ENCODE measurements at places on chromosomes 1 and 21.

DNA sequence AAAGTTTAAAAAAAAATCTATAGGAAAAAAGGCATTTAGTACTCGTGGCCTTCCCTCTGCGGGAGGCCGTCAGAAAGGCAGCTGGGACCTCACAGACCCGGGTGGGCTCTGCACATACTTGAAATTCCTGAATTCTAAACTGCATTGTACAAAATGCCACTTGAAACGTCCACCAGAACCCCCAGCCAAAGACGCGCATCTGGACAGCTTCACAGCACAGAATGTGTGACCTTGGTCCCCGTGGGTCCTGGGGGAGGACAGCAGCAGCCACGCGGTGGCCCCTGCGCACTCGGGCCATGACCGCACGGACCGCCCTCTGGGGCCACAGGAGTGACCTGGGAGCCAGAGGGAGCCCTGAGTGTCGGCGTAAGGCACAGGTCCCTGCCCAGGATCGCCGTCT lies 20.6 kb upstream of the MRPS14 start:
- no peak for DNase-seq

- no peak for DNase-seq
Measured at GRCh38 chr1:64323054-64323453, 119.6 kb downstream of the UBE2U start.

GRCh38 chr21:39518055-39518846 lies 66.5 kb downstream of the SH3BGR start:
- peak; percentile 62 for DNase-seq

DNA sequence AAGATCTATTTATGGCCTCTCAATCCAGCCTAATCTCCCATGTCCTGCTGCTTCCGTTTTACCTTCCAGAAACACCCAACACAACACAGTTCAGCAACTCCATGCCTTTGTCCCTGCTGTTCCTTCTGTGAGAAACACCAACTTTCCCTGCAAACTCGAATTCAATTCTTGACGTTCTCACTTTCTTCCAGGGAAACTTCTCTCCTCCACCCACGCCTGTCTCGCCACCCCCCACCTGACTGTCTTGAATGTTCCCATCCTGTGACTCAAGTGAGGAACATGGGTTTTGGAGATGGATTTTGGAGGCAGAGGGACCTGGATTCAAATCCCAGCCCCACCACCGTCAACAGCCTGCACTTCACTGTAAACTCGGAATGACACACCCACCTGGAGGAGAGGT lies 44.8 kb downstream of the GRHL3 start:
- DNase-seq = no peak

- no peak for DNase-seq
Measured at GRCh38 chr21:45877821-45878469, 103.6 kb upstream of the COL6A1 start.

GRCh38 chr1:159817276-159818041 lies 9.2 kb upstream of the SLAMF8 start:
- DNase-seq = peak; percentile 66

GRCh38 chr21:26490771-26491170 lies 82.3 kb downstream of the CYYR1 start:
- no peak for DNase-seq

DNA sequence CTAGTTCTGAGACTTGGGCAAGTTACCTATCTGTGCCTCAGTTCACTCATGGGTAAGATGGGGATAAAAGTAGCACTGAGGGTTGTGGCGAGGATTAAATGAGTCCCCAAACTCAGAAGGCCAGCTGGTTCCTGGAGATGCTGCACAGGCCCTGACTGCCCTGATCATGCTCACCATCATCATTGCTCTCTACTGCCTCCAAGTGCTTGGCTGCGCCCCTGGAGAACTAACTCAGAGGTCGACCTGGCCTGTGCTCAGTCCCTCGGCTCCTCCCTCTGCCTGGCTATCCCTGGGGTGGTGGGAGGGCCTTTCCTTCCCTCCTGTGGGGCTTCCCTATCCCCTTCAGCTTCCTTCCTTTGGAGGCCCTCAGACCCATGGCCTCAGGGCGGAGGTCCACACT lies 5.6 kb downstream of the SLC5A9 start:
- no peak for DNase-seq

GRCh38 chr1:226634166-226634588 lies 85.6 kb downstream of the STUM start:
- no peak for DNase-seq

DNA sequence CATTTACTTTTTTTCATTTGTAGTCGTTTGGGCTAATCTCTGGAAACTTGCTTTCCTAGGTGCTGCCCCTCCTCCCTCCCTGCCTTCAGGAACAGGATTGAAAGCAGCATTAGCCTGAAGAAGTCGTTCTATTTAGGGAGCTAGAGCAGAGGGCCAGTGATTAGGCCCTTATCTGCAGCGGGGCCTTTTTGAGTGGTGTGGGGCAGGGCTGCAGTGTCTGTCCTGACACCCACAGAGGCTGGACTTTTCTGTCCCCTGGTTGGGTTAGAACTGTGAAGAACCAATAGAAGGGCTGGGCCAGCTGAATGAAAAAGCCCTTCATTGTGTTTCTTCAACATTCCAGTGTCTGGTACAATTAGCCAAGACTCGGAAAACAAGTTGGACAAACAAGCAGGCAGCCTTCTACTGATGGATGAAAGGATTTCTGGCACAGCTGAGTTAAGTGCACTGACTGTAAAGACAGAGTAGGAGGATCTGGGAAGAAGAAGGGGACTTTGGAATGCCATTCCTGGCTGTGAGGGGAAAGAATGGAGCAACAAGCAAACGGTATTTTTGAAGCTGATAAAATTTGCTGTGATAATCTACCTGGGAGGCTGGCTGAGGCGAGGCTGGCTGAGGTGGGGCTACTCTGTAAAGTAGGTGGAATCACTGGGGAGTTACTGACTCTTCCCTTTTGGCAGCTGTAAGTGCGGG lies 9.7 kb downstream of the MACF1 start:
- no peak for DNase-seq

DNA sequence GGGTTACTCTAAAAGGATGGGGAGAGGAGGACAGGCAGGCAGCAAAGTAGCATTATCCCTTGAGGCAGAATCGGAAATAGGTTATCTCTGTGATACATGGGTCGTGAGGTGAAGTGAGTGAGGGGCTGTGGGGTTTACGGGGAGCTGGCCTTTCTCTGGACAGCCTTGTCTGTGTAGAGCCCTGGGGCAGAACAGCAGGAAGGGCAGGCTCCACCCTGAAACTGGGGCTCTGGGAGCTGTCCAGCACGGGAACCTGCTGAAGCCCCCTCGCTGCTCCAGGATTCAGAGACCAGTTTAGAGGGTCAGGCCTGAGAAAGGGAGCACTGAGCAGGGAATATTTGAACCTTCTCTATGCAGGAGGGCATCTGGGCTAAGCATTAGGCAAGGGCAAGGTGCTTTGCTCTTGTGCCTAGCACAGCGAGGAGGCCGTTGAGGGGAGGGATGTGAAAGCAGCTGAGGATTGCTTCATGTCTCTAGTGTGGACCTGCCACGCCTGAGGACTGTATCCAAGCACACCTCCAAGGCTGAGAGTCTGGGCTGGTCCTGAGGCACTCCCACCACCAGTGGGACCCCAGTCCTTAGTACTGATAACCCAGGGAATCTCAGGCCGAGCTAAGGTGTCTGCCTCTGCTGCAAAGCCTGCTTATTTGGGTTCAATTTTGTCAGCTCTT lies 55.8 kb downstream of the NAV1 start:
- DNase-seq = no peak

- no peak for DNase-seq
Measured at GRCh38 chr1:180131510-180131909, 23.2 kb upstream of the QSOX1 start.

GRCh38 chr1:69693921-69694675 lies 126.4 kb downstream of the LRRC7 start:
- no peak for DNase-seq

DNA sequence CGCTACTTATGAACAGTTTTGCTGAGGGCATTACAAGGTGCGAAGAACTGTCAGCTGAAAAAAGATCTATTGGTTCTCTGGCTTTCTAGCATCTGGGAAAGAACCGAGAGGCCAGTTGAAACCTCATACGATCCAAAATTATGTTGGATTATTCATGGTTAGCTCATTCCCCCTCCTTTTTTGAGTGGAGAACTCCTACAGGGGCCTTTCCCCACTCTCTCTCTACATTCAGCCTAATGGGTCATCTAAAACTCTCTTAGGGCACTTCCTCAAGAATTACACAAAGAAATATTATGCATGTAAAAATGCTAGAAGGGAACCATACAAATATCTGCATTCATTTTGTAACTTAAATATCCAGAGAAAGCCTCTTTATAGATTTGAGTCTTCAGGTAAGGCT lies 358.2 kb downstream of the ADGRL2 start:
- no peak for DNase-seq

- no peak for DNase-seq
Measured at GRCh38 chr1:207824691-207825408, 73.0 kb downstream of the CD46 start.

DNA sequence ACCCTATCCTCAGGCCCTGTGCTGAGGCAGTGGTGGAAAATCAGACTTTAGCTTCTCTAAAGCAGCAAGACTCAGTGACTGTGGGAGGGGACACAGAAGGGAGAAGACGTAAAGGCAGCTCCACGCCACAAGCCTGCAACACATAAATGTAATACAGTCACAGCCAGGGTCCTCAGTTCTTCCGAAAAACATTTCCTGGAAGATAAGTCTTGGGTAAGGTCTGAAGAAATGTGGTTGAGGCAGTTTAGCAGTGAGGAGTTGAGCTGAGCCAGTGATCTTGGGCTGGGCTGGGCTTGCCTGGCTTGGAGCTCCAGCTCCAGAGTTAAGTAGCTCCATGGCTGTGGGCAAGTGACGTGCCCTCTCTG lies 127.8 kb upstream of the ADAR start:
- no peak for DNase-seq

DNA sequence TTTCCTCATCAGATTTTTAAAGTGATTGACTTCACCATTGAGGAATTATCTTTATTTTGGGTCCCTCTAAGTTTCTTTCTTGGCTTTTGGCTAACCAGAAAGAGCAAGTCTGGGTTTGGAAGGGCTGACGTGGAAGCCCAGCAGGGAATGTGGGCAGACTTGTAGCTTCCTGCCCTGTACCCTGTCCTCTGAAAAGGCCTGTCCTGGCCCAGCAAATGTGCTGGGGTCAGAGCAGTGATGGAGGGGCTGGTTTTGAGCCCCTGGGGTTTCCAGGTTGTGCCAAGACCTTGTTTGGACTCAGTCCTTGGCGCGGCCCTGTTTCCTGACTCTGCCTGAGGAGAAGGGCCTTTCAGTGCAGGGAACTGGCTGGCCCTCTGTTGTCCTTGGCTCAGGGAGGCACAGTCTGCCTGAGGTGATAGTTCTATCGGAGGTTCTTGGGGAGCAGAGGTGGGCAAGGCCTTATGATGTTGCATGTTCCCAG lies 72.1 kb downstream of the UCK2 start:
- DNase-seq = no peak

- no peak for DNase-seq
Measured at GRCh38 chr1:89254658-89255287, 17.9 kb downstream of the GBP5 start.

GRCh38 chr1:28860332-28861073 lies 48.5 kb downstream of the OPRD1 start:
- peak; percentile 66 for DNase-seq

DNA sequence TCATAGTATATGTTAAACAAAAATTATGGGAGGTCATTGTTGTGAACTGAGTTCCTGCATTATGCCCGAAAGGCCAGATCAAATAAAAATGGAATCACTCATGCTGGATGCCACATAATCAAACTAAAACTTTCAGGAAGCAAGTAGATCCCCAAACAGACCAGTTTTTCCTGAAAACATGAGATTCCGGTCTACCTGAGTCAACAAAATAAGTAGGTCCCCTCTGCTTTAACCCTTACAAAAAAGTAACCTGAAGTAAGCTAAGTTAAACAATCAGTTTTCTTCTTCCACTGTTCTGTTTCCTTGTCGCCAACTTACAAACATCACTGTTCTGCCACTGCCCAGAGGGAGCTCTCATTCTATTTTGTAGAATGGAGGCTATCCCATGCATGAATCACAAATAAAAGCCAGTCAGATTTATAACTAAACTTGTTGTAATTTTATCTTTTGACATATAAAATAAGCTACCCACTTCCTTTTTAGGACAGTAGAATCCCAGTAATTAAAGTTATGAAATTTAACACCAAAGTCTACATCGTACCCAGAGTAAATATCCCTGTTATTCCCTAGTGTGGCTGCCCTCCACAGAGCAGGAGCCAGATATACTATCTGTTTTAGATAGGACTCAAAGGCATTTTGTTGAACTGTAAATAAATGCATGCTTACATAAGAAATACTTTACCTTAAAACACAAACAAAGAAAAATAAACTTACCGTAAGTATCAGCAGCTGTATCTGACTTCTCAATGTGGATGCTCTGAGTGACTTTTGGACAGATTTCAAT lies 149.4 kb downstream of the TIAM1 start:
- DNase-seq = no peak

Measured in NCI-H2171 (cell line).